ENCODE measurements at places on chromosomes 16 and 17.
A peak's percentile ranks its signal among the peaks of the same experiment; 100 is the strongest.

- DNase-seq: no peak
Observed at GRCh38 chr16:59249011-59249410, 514.9 kb upstream of the GOT2 start.

DNA sequence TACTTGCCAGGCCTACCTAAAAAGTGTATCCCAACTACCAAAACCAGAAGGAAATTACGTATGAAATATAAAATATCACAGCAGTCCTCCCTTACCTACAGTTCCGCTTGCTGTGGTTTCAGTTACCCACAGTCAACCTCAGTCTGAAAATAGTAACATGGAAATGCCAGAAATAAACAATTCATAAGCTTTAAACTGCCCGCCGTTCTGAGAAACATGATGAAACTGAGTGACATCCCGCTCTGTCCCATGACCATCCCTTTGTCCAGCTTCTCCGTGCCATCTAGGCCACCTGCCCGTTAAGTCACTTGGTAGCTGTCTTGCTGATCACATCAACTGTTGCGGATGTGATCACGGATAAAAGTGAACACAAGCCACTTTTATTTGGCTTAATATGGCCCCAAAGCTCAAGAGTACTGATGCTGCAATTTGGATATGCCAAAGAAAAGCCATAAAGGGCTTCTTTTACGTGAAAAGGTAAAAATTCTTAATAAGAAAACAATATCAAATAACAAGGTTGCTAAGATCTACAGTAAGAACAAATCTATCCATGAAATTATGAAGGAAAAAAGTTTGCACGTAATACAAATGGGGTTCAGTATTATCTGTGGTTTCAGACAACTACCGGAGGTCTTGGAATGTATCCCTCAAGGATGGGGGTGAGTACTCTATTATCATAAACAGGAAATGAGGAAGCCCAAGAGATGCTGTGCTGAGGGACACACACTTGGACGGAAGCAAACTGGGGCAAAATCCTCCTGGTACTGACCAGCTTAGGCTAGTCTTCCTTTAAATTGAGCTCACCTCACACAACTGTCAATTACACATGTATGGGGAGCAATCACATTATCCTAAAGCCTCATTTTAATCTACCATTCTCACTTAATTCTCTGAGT, 8.2 kb downstream of the USP22 start:
- no peak for DNase-seq

DNA sequence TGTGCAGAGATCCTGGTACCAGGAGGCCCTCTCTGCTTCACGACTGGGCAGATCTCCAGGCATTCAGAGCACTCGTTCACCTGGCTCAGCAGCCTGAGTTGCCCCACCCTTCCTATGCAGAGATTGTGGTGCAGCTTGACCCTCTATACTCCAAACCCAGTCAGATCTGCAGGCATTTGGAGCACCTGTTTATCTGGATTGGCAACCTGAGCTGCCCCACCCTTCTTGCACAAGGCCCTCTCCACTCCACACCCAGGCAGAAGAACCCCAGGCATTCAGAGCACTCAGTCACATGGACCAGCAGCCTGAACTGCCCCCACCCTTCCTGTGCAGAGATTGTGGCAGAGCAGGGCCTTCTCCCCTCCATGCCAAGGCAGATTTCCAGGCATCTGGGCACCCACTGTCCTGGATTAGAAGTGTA, 88.4 kb upstream of the CDH5 start:
- no peak for DNase-seq

DNA sequence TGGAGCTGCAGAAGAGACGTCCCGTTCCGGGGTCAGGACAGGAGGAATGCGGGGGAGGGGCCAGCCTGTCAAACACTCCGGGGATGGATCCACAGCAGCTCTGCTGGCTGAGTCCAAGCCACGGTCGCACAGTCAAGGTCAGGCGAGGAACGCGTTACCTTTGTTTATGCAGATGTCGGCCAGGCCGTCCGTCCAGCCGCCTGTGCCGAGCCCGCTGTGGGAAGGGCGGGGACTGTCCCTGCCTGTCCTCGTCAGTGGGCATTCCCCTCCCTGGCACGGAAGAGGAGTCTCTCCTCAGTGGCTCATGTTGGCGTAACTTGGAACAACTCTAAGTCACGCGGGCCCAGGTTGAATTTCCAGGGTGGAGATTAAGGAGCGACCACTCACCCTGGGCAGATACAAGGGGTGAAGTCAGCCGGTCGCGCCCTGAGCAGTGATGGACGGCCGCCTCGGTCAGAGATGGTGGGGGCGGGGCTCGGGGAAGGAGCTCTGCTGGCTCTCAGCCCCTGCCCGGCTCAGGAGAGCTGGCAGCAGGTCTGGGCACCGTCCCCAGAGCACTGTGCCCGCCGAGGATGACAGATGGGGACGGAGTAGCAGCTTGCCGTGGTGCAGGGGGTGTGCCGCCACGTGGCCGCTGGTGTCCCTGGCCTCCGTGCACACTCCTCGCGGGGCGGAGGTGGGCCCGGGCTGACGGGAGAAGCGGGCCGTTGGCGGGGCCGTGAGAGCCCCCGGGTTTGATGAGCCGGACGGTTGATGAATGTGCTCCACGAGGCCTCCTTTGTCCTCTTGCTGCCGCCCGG, 7.3 kb downstream of the CACNA1H start:
- no peak for DNase-seq

DNA sequence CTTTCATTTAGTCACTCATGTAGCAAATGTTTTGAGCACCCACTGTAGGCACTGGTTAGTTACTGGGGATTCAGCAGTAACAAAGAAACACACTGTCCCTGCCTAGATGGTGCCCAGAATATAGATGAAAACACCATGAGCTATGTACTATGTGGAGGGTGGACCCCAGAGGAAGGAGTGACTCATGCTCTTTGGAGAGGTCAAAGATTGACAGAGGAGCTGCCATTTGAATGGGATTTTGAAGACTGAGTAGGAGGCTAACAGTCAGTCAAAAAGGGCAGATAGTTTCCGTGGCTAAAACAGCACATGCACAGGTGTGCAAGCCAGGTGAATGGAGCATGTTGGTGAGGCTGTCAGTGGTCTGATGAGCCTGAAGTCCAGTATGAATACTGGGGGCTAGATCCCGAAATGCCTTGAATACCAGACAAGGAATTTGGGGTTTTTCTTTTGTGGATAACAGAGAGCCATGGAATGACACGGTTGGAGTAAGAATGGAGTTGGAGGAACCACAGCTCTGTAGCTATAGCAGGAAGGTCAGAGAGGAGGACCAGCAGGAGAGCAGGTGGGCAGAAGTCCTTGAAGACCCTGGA, 6.1 kb downstream of the IL21R start:
- no peak for DNase-seq

GRCh38 chr17:44736551-44737240, 22.1 kb upstream of the ADAM11 start:
- no peak for DNase-seq

- DNase-seq: peak; percentile 60
Observed at GRCh38 chr17:73304971-73305812, 6.6 kb downstream of the CDC42EP4 start.

GRCh38 chr17:13106171-13106570, 88.3 kb upstream of the ELAC2 start:
- no peak for DNase-seq

GRCh38 chr17:36599546-36600250, 1.7 kb upstream of the MRM1 start:
- DNase-seq: no peak

DNA sequence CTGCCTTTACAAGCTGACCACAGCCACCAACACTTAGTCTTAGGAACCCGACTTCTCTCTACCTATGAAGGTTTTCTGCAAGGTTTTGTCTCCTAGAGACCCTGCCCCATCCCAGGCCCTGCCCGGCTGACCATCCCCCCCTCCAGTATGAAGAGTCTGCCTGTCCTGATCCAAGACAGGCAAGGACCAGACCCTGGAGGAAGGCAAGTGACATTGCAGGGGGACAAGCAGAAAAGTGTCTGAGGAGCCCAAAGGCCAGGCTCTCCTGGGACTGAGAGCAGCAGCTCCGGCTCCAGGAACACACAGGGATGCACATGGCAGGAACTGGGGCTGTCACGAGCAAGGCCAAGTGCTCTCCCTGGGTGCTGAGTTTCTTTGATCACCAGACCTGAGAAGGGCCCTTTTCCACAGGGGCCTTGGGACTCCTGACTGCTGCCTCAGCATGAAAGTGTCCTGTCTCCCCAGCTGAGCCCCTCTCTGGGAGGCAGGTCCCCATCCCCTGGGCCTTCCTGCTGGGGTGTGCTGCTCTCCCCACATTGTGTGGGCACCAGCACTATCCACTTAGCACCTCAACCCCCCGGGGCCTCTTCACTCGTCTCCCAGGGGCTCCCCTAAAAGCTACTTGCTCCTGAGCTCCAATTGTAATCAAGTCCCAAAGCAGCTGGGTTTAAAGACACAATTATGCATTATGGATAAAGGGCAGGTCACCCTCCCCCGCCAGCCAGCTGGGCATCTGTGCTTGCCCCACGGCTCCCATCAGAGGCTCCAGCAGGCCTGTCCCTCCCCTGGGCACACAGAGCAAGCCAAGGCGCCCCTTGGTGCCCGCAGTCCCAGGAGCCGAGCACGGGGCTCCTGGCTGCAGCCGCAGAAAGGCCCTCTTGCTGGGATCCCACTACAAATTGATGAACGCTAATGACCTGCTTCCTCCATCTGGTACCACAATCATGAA, 11.6 kb upstream of the CACNG4 start:
- no peak for DNase-seq

GRCh38 chr16:88415713-88416323, 33.1 kb downstream of the ZNF469 start:
- DNase-seq: no peak

DNA sequence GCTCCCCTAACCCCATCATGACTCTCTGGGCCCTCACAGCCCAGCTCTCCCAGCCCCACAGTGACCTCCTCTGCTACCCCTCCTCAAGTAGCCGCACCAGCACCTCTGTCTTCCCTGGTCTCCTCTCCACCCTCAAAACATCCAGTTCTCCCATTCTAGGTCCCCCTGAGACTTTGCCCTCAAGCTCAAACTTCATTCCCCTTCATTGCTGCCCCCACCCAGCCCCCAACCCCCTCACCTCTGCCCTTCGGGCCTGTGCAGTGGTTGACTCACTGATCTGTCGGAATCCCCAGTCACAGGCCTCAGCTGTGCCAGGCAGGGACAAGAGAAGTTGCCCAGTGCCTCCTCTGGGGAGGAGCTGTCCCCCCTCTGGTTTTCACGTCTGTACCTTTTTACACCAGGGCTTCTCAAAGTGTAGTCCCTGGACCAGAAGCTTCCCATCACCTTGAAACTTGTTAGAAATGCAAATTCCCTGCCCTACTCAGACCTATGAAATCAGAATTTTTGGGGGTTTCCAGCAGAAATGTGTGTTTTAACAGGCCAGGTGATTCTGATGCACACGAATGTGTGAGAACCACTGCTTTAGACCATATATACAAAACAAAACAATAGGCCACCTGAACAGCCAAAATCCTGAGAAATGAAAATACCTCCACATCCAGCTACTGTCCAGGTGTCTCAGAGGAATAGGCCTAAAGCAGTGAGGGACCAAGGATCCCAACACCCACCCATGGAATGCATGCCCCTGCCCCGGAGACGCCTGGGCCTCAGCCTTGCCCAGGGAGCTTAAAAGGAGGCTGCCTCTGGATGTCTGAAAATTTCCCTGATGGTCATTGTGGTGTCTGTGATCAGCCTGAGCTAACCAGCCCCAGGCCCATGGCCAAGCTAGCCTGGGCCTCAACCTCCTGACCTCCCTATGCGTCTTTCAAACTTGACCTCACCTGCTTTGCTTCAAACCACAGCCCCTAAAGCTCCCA, 853 bp upstream of the DOK4 start:
- DNase-seq: no peak
